Activated T-helper 2 cell treated with anti-CD3 and anti-CD28 coated beads, Interferon-gamma antibody, Interleukin-2, Interleukin-4, amounts not matched to agents 10 μg/mL and 5 μg/mL and 100 μg/mL, durations not matched to agents 14 hours and 24 hours and 36 hours (primary cell): ENCODE measurements at places on chromosomes 6 and 20.

DNA sequence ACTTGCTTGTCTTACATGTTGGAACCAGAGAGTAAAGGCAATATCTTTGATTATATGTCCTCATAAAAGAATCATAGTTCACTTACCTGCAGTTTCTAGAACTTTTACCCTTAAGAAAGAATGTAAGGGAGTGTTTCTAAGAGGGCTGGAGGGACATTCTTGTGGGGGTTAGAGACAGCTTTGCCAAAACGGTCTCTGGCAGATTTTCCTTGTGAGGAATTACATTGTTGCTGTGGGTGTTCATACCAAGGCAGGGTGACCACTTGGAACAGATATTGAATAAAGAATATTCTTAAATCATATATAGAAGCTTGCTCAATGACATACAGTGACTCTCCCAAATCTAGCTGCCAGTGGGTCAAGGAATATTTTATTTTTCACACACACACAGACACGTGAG, 517.6 kb upstream of the SOX4 start:
- DNase-seq, result no peak

GRCh38 chr6:150324044-150324443, 44.8 kb upstream of the IYD start:
- DNase-seq, result no peak

GRCh38 chr20:32357375-32357868, 709 bp upstream of the ASXL1 start:
- DNase-seq, result no peak

GRCh38 chr20:19212469-19212815, at the start of gene SLC24A3:
Gene SLC24A3, plus strand, starts transcription at chr20:19212642.
- DNase-seq, result no peak

- DNase-seq, result no peak
Observed at GRCh38 chr6:137342607-137343190, 123.5 kb upstream of the IFNGR1 start.

GRCh38 chr6:14882394-14883026, 363.4 kb upstream of the JARID2 start:
- DNase-seq, result no peak

GRCh38 chr20:53678990-53679596, 85.5 kb upstream of the ZNF217 start:
- DNase-seq, result no peak

GRCh38 chr20:2699775-2700413, 7.3 kb downstream of the EBF4 start:
- DNase-seq, result no peak

- DNase-seq, result no peak
Observed at GRCh38 chr6:145506565-145506964, 228.8 kb downstream of the EPM2A start.

DNA sequence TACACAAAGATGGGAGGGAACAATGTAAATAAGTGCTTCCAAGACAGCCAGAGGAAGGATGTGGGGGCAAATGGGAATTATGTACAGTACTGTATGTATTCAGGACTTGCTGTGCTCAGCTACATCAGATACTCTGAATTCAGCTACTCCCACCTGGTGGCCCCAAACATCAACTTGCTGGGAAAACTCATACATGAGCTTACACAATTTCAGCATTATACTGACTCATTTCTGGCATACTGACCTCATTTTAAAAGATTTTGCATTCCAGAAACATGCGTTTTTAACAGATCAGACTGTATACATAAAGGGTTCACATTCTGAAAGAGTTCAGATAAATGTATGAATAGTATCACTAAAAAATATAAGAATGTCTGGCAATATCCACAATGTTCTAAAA, 59.7 kb downstream of the GPX5 start:
- DNase-seq, result no peak

- no peak for DNase-seq
Observed at GRCh38 chr6:129699659-129700058, 10.3 kb downstream of the ARHGAP18 start.
